ENCODE measurements at places on chromosomes 3 and 15. TPM values are rescaled to one million over a fixed set of nuclear protein-coding genes. Genes with fewer than 3 reads are reported as not detected.

GRCh38 chr3:97720417-97720816 lies 44.1 kb upstream of the ARL6 start:
- no peak for DNase-seq

DNA sequence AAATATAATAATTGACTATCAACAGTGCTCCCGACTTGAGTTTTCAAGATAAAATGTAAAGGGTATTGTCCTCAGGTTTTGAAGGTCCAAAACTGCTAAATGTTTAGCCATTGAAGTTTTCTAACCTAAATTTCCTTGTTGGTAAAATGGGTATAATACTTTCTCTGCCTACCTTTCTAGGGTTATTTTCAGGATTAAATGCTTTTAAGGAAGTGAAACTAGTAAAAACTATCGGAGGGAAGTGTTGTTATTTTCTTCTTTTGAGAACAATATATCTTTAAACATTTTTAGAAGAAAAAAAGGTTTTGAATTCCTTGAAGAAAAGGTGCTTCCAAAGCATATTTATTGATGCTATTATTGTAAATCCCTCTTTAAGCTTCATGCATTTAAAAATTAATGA lies 67.3 kb downstream of the FILIP1L start:
- DNase-seq: no peak

LIPH gene
- total RNA-seq: 0.51 TPM

- no peak for DNase-seq
Observed at GRCh38 chr3:73608456-73609314, 16.1 kb downstream of the PDZRN3 start.

CPNE9 gene
- total RNA-seq: not detected

DNA sequence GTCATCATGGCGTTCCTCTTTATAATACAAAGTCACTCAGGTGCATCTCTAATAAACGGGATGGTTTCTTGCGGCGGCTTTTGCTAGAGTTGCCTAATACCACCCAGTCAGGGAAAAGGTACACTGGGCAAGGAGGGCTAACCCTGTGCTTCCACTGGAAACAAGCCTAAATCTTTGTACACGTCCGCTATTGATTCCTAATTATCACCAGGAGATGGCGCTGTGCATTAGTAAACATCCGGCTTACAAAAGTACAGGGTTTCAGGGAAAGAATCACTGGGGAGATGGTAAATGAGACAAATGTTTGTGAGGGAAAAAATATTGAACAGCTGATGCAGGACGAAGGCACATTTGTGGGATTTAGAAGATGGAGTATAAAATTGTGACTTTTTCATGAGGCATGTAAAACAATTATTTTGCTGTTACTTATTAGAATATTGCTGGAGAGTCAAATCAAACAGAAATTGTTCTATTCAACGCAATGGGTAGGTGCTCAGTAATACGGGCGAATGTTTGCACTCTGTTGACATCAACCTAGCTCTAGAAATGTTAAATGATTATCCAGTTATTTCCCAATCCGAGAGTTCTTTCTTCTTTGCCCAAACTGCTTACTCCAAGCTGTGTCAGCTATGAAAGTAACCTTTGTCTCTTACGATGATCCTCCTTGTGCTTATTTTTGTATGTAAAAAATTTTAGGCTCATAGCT lies 50.6 kb downstream of the GMNC start:
- DNase-seq: no peak

ADAMTS9 gene
- 53.6 TPM for total RNA-seq

TEX55 gene
- not detected for total RNA-seq

GRCh38 chr3:134852893-134853351 lies 57.9 kb downstream of the EPHB1 start:
- no peak for DNase-seq

- DNase-seq: no peak
Observed at GRCh38 chr3:151209654-151210053, 6.6 kb upstream of the GPR171 start.

DNA sequence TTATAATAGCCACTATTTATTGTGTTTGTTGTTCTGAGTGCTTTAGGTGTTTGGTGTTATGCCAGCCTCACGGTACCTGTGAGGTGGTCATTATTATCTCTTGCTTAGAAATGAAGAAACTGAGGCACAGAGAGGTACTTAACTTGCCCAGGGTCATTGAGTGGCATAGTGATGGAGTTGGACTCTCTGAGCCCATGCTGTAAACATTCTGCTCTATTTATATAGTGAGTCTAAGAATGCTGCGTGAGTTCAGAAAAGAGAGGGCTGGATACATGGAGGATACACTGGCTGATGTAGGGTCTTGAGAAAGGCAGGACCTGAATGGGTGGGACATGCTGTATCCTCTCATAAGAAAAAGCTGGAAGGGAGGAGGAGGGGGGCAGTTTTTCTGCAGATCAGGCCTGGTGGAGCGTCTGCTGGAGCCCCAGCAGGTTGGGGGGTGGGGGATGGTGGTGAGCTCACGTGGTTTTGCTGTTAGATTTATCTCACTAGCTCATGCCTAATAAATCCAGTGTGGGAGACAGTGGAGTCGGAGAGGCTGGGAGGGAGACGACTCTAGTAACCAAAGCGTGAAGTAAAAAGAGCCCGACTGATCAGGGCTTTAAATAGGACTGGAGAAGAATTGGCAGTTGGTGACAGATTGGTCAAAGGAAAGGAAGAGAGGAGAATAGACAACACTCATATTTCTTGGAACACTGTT lies 16.0 kb downstream of the MED12L start:
- DNase-seq: no peak

GRCh38 chr3:154224866-154225265 lies 99.4 kb downstream of the DHX36 start:
- DNase-seq: no peak

- DNase-seq: no peak
Observed at GRCh38 chr15:42194513-42194912, 13.6 kb downstream of the VPS39 start.

DNA sequence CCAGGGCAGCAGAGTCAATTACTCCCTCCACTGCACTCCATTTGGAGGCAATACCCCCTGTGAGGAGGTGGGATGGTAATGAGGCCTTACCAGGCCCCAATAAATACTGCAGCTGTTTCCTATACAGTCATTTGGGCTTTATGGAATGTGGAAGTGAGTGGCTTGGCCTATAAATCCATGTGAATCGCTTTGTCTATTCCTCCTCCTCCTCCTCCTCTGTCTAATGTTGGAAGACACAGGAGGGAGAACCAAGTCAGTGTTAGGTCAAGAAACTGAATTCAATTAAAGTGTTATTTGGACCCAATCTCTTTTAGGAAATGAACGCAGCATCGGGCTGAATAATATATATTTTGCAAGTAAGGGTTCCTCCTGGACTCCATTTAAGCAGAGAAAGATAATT lies 17.3 kb upstream of the SRGAP3 start:
- DNase-seq: no peak

PLA2G4B gene
- total RNA-seq: 3.4 TPM

DNA sequence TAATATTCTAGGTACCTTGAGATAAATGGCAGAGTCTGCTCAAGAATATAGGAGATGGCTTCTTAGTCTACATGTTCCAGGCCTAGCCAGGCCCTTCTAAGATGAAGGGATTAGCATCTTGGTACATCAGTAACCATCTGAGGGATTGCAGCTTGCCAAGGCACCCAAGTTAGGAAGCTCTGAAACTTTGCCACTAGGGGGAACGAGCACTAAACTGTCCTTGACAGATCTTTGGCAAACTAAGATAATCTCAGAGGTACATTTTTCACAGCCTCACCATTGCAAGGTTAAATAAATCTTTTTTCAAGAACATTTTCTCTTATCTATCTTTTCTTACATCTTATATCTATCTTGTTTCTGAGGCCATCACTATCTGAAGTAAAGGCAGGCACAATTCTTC lies 351.2 kb downstream of the RAP2B start:
- DNase-seq: no peak

GRCh38 chr3:4584456-4585249 lies 91.5 kb downstream of the ITPR1 start:
- DNase-seq: no peak

- DNase-seq: no peak
Observed at GRCh38 chr3:14718539-14718938, 43.6 kb downstream of the C3orf20 start.

TGM5 gene
- total RNA-seq: not detected

DNA sequence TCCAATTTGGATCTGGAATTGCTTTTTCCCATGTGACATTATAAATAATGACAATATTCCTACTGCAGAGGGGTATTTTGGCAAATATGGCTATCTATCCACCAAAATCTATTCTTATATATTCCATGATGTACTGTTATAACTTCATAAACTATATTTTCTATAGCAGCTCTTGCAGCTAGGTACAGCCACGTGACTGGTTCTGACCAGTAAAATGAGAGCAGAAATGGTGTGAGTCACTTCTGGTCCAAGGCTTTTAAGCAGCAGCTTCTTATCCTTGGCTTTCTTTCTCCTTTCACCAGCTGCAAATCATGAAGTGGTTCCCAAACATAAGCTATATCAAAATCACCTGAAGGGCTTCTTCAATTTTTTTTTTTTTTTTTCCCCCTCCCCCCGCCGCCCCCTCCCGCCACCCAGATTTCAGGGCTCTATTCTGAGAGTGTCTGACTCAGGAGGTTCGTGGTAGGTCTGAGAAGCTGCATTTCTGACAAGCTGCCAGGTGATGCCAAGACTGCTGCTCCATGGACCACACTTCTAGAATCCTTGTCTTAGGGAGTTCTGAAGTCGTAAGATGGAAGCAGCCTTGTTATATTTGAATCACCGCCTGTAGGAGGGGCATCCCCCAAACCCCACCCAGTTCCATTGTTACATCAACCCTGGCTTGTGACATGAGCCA lies 357.5 kb downstream of the CHST2 start:
- no peak for DNase-seq

PLAAT1 gene
- total RNA-seq: 9.2 TPM

- no peak for DNase-seq
Observed at GRCh38 chr3:195897081-195897852, 11.1 kb downstream of the TNK2 start.

GRCh38 chr3:150097588-150097890 lies 126.8 kb upstream of the PFN2 start:
- DNase-seq: no peak

GRCh38 chr3:116386168-116386567 lies 59.1 kb downstream of the LSAMP start:
- no peak for DNase-seq

DNA sequence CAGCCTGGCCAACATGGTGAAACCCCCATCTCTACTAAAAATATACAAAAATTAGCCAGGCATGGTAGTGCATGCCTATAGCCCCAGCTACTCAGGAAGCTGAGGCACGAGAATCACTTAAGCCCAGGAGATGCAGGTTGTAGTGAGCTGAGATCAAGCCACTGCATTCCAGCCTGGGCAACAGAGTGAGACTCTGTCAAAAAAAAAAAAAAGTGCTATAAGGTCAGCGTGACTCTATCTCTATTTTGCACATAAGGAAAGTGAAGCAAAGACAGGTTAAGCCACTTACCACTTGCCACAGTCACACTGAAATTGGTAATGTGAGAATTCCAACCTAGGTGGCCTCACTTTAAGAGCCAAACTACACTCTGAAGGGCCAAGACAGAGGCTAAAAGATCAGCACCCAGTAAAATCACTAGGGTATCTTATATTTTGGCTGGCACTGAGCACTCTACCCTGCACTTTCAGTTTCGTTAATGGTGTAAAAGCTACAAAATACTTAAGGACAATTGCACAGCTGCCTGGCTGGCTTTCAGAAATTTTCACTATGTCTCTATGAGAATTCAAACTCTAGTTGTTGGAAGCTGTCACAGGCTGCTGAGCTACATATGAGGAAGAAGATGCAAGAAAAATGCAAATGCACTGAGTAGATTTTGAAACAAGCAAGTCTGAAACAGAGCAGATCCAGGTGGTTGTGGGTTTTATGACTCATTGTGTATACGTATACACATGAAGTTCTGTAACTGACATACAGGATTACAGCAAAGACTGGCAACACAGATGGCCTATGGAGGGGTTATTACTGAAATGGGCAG lies 32.7 kb downstream of the TRANK1 start:
- no peak for DNase-seq

DNA sequence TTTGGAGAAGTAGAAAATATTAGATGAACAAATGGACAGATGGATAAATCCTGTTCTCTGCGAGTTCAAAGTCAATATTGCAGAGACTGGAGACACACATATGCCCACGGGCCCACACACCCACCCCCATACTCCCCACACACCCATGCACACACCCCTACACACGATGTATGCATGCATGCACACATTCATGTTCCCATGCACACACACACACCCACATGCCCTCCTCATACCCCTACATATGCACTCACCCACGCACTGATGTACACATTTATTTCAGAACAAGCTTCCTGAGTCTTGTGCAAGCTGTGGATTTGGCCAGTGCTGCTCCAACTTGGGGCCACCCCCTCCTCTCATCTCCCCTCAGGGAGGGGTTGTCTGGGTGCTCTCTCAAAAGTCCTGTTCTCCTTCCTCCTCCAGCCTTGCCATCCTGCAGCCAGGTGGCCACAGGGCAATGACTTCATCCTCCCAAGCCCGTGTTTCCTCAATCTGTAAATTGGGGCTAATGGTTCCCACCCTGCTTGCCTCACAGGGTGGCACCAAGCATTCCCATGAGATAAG lies 16.4 kb downstream of the MAPKAPK3 start:
- no peak for DNase-seq

SOX14 gene
- not detected for total RNA-seq

SGO1 gene
- total RNA-seq: 0.38 TPM

- DNase-seq: no peak
Observed at GRCh38 chr15:66042624-66043023, 173.3 kb downstream of the RAB11A start.

DNA sequence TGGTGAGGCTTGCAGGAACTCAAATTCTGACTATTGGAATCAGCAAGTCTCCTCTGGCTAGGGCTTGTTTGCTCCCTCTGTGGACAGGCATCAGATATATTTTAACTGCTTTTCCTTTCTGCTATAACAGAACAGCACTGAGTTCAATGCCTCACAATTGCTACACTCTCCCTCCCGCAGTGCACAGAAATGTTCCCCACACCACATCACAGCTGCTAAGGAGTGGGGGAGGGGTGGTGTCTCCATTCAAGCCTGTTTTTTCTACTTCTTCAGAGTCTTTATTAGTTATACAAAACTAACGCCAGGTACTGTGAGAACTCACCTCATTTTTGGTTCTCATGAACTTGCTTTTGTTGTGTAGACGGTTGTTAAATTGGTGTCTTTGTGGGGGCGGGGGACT lies 68.5 kb downstream of the BCHE start:
- no peak for DNase-seq

DNA sequence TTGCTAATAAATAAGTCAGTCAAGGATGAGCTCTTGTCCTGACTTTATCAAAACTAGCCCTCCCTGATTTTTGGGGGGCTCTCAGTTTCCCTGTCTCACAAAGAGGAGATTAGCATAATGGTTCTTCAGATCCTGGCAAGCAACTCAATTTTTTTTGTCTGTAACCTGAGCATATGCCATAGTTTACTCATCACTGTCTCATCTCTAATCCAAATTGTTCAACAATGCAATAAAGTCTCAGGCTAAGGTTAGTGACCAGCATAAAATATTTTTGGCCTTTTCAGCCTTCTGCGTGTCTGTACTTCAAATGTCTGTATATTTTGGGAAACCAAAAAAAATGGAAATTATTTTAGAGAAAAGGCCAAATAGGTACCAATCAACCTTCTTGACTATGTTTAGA lies 465.6 kb upstream of the TPRG1 start:
- DNase-seq: no peak

Data from cardiac septum (tissue), 1 donor.